Cardiac fibroblast (primary cell): ENCODE measurements at places on chromosomes 2 and 18.

DNA sequence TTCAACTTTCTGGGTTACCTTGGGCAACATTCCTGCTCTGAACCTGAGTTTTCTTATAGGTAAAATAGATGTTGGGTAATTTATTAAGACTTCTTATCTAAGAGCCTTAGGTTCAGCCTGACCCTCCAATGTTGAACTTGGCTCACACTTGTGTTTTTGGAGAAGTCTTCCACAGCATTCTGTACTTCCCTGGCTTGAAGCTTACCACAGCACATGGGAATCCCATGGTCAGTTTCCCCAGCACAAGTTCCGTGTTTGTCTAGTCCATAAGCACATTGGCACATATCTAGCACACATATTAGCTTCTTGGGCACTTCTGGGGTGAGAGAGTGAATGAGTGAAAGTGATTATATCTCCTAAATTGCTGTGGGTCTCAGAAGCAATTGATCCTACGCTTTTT lies 782.5 kb upstream of the HS6ST1 start:
- no peak for DNase-seq

GRCh38 chr2:208515099-208515498 lies 108.5 kb downstream of the PTH2R start:
- DNase-seq = no peak

- peak; percentile 20 for DNase-seq
Observed at GRCh38 chr2:241933179-241933911, 63.8 kb downstream of the RTP5 start.

GRCh38 chr18:31821545-31822171 lies 61.0 kb upstream of the SLC25A52 start:
- DNase-seq = peak; percentile 17

DNA sequence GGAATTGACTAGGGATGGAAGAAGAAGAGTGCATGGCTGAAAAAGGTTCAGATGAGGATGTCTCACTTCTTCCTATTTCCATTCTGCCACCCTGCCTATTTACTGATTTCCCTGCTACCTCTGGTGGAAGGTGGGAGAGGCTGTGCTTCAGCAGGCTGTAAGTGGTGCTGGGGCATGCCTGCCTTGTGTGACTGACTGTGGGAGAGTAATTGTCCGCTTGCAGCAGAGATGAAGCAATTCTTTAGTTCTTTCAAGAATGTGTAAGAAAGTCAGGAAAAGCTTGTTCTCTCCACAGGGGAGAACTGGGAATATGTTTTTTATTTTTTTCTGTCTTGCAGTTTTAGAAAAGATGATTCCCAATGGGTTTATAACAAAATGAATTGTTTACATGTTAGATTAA lies 72.5 kb upstream of the NYAP2 start:
- DNase-seq = no peak

DNA sequence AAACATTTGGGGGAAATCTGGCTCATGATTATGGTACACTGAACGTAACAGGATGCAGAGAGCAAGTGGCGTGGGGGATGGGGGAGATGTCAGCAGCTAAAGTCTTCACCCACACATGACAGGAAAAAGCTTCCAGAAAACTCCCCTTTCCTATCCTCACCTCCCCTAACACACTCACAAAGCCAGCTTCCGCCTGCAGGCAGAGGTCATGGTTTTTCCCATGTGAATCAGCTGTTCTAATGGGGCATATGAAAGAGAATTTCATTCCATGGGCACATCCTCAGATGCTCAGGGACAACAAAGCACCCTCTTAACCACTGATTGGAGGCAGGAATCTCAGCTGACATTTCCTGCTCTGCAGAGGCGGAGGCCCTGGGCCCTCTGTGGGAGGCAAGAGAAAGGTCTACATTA lies 129.1 kb downstream of the TSN start:
- peak; percentile 28 for DNase-seq
